ENCODE measurements at places on chromosomes 3 and 15.

DNA sequence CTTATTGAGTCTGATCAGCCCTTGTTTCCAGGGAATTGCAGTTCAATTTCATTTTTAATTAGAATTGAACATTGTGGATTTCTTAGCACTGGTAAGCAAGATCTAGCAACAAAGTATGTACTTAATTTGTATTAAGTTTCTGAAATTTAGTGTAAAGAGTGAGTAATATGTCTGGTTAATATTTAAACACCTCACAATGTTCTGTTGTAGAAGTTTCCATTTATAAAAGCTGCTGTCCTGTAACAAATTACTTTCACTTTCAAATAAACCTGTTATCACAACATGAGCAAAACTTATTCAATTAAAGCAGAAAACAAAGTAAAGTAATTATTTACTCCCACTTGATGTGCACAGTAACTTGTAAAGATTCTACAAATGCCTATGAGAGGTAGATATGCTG is 448.5 kb downstream of the NAALADL2 start:
- DNase-seq: no peak

DNA sequence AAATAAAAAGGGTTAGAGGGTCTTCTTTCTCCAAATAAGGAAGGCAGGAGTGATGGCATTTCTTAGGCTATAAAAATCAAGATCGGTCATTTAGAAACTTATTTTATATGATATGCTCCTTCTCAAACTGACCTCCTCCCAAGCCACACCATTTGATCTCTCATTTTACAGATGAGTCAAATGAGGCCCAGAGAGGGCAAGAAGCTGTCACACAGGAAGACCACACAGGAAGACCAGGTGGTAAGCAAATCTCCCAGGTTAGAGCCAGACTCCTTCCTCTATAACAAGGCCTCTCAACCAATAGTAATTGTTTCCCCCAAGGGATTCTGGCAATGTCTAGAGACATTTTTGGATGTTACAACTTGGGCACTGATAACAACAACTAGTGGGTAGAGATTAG is 13.8 kb downstream of the TLE3 start:
- DNase-seq: no peak

DNA sequence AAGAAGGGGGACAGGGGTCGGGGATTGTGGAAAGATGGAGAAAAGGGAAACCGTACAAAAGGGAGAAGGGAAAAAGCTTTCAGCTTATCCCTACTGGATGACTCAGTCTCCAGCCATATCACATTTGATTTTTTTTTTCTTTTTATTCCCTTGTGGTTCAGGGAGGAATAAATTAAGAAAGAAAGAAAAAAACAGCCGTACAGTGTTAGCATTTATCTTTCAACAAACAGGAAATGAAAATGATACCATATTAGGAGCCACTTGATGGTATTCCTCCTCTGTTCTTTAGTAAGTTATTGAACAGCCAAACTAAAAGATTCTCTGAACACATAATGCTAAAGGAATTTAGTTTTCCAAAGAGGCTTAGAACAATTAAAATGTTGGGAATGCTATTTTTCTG is 594.4 kb downstream of the FOXP1 start:
- DNase-seq: no peak

DNA sequence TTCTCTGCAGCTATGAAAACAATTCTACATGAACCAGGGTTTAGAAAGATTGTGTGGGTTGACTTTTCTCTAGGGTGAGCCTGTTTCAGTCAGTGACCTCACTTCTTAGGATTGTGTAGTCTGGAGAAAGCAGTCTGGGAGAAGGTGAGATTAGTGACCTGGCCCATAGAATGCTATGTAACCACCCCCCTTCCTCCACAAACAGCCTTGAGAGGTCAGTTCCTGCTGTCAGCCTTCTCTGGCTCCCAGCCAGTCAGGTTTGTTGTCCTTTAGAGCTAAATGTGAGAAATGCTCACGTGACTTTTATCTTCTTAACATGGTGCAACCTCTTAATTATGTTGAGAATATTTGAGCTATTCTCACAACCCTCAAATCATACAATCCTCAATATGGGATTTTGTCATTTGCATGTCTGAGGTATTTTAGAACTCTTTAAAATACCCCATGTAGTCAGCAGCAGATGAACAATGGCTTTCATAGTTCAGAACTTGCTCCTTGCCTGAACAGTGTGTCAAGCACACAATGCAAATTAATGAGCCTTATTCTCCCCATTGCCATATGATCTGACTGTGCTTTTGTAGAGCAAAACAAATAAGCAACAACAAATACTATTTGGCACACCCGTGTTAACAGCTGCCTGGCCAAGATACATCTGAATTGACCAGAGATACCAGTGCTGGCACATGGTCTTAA is 311.6 kb downstream of the CNTN6 start:
- DNase-seq: no peak

GRCh38 chr15:85752124-85752475 is 42.6 kb downstream of the KLHL25 start:
- no peak for DNase-seq

DNA sequence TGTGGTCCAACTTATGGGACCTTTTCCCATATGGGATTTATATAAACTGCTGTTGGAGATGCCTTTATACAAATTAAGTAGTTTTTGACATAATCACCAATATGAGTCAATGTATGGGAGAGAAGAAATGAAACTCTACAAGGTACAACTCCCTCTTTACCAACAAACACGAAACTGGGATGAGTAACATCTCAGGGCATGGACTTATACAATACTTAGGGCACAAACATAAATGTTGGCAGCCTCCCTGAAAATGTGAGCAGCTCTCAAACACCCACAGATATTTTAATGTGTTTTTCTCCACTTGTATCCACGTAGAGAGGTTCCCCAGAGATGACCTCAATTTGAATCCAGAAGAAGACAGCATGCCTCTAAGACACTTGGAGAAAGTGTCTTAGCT is 161.6 kb downstream of the MAGI1 start:
- DNase-seq: no peak

GRCh38 chr3:48636149-48636655 is 941 bp upstream of the SLC26A6 start:
- no peak for DNase-seq
